ENCODE measurements at places on chromosomes 12 and 14.
A peak's percentile ranks its signal among the peaks of the same experiment; 100 is the strongest.

- peak; percentile 28 for DNase-seq
These were observed 35.4 kb upstream of the TMEM179 start for GRCh38 chr14:104639885-104640548.

GRCh38 chr14:103227094-103227768 is 104.0 kb downstream of the TNFAIP2 start:
- no peak for DNase-seq

DNA sequence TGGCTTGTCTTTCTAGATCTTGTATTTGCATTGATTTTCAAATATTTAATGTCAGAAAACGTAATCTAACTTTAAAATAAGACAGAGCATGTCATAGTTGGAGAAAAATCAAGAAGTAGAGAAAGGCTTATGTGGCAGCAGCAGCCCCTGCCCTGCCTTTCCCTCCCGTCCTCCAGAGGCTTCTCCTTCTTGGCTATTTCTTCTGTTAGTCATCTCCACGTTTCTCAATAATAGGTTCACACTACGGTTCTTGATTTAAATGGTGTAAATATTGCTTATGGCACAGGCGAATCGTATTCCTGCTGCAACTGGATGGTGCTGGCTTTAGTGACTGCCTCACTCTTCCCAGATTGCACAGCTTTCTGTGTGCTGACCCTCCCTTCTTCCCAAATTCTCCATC is 42.8 kb downstream of the SLC8B1 start:
- DNase-seq, result peak; percentile 63

DNA sequence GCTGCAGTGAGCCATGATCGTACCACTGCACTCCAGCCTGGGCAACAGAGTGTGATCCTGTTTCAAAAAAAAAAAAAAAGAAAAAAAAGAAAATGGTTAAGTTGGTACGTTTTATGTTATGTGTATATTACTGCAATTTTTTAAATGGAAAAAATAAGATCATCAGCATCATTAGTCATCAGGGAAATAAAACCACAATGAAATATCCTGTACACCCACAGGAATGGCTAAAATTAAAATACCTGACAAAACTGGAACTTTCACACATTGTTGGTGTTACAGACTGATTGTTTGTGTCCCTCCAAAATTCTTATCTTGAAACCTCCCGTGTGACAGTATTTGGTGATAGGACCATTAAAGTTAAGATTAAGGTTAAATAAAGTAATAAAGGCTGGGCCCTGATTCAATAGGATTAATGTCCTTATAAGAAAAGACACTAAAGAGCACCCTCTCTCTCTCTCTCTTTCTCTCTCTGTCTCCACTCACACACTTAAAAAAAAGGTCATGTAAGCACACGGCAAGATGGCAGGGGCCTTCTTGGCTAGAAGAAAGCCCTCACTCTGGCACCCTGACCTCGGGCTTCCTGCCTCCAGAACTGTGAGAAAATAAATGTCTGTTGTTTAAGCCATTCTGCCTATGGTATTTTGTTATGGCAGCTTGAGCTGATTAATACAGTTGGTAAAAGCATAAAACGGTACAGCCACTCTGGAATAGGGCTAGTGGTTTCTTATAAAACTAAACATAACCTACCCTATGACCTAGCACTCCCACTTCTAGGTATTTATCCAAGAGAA is 48.3 kb upstream of the ZFP36L1 start:
- peak; percentile 52 for DNase-seq

GRCh38 chr12:119681728-119682638 is 14.1 kb downstream of the PRKAB1 start:
- DNase-seq, result no peak

GRCh38 chr14:104975481-104976197 is 2.5 kb downstream of the AHNAK2 start:
- DNase-seq, result no peak

DNA sequence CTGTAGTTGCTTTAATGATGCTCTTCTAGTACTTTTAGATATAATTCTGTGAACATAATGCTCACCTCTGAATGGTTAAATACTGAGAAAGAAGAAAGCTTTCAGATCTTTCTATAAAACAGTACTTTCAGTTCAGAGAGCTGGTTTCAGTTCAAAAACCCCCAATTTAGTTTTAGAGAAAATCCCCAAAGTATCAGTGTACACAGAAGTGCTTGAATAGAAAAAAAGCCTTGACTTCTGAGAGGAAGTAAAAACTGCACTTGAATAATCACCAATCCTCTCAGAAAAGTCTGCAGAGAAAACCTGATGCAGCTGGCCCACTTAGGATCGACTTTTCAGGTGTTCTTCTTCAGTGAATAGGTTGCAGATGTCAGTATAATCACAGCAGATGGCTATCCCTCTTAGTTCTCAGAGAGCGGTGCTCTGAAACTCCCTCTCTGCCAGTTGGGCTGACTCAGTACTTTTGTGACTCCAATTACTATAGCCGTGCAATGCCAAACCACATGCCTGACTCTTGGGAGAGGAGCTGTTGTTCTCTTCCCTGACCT is 616.3 kb downstream of the LRFN5 start:
- peak; percentile 69 for DNase-seq

Data from fibroblast of skin of right quadriceps (primary cell).